ENCODE measurements at places on chromosomes 7 and 10. TPM values are rescaled to one million over a fixed set of nuclear protein-coding genes. Genes with fewer than 3 reads are reported as not detected.

DNA sequence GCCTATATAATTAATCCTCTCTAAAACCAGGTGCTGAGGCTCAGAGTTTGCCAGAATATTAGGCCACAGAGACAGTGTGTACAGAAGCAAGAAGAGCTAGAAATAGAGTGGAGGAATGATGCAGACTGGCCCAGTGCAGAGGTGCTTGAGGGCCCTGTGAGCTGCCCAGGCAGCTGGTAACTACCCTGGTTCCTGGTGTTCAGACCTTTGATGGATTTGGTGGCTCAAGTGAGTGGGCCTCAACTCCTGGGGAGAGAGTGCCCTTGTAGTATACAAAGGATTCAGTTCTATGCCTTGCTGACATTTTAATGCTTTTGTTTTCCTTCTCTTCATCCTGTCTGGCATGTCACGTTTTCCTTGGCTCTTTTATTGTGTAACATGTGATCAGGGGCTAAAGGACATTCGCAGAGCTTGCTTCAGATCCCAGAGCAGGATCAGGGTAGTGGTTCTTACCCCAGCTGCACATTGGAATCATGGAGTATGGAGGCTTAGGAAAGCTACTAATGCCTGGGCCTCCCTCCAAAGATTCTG, 20.0 kb downstream of the LRRC4 start:
- DNase-seq = no peak
- H3K27me3 ChIP-seq = no peaks in the 10 kb centered on the region
- no peaks in the 10 kb centered on the region for H3K4me1 ChIP-seq
- H3K27ac ChIP-seq = no peak overlapping the region
- no peak overlapping the region for H3K4me3 ChIP-seq
- H3K36me3 ChIP-seq = no peaks in the 10 kb centered on the region

PAPOLB gene
- not detected for total RNA-seq

- H3K36me3 ChIP-seq = peaks cover 4% of the 10 kb centered on the region
- no peaks in the 10 kb centered on the region for H3K4me1 ChIP-seq
- H3K27ac ChIP-seq = no peak within 1 kb of the TSS
- H3K4me3 ChIP-seq = peak within 1 kb of the TSS; percentile 49
Measured at GRCh38 chr7:12403287-12404181, at the start of gene VWDE. VWDE (minus strand) TSS chr7:12403865; CDS start chr7:12403716, 149 bp downstream.

SMNDC1 gene
- total RNA-seq = 32.5 TPM

SLC26A5 gene
- not detected for total RNA-seq

- no peaks in the 10 kb centered on the region for H3K36me3 ChIP-seq
- no peak for DNase-seq
- peaks cover 19% of the 10 kb centered on the region for H3K4me1 ChIP-seq
- no peak overlapping the region for H3K27ac ChIP-seq
- no peak overlapping the region for H3K4me3 ChIP-seq
- H3K27me3 ChIP-seq = peaks cover 36% of the 10 kb centered on the region
Measured at GRCh38 chr10:78405736-78406135, 372.1 kb downstream of the RPS24 start.

SLC16A9 gene
- total RNA-seq = not detected

MBL2 gene
- not detected for total RNA-seq

DNA sequence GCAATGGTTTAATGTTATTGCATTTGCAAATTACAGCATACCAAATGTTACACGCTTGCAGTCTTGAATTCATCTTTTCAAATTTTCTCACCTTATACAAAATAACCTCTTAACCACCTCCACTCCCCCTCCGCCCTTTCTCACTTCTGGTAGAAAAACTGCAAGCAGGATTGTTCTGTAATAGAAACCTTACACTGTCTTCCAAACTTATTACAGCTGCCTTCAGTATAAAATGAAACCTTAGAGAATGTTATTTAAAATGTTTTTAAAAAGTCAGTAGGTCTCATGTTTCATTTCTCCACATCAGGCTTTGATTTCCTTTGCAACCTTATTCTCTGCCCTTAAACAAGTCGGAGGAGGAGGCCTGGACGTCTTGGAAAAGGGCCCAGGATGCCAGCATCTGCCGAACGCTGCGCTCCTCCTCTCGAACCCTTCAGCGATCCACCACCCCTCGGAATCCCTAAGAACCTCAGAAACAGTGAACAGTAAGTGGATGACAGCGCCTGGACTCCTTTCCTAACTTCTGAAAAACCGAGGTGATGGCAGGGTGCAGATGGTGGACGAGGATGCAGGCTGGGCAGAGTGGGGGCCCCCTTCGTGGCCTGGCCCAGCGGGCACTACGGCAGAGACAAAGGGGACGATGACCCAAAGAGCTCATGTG, 74.0 kb downstream of the FGFR2 start:
- no peak overlapping the region for H3K4me3 ChIP-seq
- peaks cover 4% of the 10 kb centered on the region for H3K27me3 ChIP-seq
- no peaks in the 10 kb centered on the region for H3K4me1 ChIP-seq
- no peaks in the 10 kb centered on the region for H3K36me3 ChIP-seq

GPR37 gene
- total RNA-seq = not detected

DNA sequence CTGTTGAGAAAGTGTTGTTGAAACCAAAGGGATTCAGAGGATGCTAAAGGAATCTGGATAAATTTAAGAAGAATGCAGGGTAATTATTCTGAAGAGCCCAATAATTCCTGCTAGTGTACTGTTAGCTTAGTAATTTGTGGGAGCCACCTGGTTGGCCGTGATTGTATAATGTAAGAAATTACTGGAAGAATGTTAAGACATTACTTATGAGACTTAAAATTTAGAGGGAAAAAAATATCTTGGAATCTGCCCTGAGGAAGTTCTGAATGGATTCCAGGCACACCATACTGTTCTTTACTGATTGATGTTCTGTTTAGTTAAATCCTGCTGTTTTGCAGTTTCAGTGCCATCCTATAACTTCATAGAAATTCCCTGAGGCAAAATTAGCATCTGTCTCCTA, 155.0 kb upstream of the RHOBTB1 start:
- H3K4me1 ChIP-seq = no peaks in the 10 kb centered on the region
- peaks cover 6% of the 10 kb centered on the region for H3K27me3 ChIP-seq
- no peak overlapping the region for H3K27ac ChIP-seq
- H3K36me3 ChIP-seq = no peaks in the 10 kb centered on the region
- DNase-seq = no peak

HOXA4 gene
- total RNA-seq = 0.46 TPM

ATP5F1C gene
- total RNA-seq = 340 TPM

SNCG gene
- 2.4 TPM for total RNA-seq

DNA sequence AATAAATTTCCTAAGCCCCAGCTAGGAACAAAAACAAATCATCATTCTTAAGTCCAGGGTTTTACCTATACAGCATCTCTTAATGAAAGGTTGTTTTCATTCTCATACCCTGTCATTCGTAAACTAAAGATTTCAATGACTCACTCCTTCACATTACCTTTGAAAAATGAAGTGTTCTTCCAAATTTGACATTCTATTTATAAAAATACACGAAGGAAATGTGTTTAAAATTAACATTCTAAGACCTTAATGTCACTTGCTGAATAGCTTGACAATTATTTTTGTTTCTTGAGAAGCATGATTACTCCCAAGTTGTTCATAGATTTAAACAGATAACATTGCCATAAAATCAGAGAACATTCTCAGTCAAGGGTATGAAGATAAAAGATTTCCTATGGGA, 1188.3 kb upstream of the SORCS1 start:
- no peaks in the 10 kb centered on the region for H3K36me3 ChIP-seq
- no peak for DNase-seq
- H3K4me3 ChIP-seq = no peak overlapping the region
- no peak overlapping the region for H3K27ac ChIP-seq
- H3K27me3 ChIP-seq = no peaks in the 10 kb centered on the region

C7orf25 gene
- total RNA-seq = 8.8 TPM

ANKRD61 gene
- total RNA-seq = not detected

Measured in HFFc6 (cell line).